ENCODE measurements at places on chromosomes 16 and 17.

- DNase-seq: no peak
These were observed 55.2 kb upstream of the ERN1 start for GRCh38 chr17:64185101-64185500.

DNA sequence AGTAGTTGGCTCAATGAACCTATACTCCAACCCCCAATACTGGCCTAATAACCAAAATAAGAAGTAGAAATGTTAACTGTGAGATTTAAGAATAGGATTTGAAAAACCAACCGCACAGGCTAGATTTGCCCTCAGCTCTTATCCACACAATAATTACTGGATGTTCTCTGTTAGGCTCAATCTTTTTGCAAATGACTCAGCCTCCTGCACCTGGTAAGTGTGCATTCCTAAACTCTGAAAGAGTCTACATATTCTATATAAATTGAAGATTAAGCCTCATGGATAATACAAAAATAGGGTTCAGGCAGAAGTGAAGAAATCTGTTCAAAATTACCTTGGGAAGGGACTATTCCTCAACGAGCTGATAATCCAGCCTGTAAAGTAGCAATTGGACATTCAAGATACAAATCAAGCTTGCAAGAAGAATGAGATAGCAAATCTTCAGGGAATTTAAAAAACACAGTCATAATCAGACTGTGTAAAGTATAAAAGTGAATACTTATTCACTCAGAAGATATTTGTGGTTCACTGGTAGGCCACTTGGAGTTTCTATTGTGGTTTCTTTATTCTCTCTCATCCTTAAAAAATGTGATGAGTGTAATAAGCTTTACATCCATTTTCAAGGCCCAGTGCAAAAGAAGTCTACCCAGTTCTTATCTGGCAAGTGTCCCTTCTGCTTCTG lies 931.9 kb upstream of the SOX9 start:
- DNase-seq: no peak

GRCh38 chr17:48760411-48760810 lies 31.9 kb upstream of the HOXB13 start:
- no peak for DNase-seq

DNA sequence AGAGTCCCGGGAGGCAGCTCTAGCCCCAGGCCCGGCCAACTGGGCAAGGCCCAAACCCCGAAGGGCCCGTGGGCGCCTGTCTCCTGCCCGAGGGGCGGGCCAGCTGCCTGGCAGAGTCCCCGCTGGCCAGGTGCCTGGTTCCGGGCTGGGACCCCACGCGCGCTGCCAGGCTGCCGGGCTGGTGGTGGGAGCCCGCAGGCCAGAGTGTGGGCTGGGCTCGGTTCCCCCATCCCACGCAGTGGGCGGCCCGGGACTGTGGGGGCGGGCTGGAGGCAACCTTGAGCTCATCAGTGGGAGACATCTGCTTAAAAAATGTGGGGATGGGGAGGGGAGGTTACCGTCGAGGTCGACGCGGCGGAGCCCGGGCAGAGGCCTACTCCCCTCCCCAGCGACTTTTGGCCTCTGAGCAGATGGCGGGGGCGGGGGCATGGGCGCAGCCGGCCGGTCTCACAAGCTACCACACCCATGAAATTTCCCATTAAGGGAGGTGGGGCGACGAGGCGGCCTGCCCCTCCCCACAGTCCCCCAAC lies 176.4 kb upstream of the GSE1 start:
- no peak for DNase-seq

DNA sequence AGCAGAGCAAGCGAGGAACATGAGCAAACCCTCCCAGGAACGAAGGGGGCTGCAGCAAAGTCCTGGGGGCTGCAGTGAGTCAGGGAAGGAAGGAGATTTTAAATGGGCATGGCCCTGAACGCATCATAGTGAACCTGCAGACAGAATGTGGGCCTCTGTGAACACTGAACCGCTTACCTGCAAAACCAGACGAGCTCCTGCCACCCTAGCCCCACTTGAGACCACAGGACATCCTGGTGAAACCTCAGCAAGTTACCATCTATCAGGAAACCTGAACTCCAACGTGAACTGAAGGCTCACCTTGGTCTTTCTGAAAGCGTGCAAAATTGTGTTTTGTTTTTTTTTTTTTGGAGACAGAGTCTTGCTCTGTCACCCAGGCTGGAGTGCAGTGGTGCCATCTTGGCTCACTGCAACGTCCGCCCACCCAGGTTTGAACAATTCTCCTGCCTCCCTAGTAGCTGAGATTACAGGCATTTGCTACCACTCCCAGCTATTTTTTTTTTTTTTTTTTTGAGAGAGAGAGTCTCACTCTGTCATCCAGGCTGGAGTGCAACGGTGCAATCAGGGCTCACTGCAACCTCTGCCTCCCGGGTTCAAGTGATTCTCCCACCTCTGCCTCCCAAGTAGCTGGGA lies 30.8 kb downstream of the FANCA start:
- peak; percentile 63 for DNase-seq

DNA sequence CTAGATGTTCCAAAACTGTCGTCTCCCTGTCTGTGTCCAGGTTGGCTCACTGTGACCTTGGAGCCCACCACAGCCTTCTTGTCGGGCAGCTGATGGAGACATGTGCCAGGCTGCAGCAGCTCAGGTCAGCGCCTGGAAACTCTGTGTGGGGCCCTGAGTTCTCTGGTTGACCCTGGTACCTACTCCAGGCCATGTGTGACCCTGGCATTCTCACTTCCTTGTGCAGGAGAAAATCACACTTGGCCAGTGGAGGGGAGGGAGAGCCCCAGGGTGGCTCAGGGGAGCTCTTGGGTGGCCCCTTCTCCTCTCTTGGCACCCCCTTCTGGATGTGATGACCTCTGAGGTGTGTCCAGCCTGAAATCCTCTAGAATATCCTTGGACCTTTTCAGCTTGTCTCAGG lies 25.0 kb upstream of the CPNE2 start:
- DNase-seq: no peak

DNA sequence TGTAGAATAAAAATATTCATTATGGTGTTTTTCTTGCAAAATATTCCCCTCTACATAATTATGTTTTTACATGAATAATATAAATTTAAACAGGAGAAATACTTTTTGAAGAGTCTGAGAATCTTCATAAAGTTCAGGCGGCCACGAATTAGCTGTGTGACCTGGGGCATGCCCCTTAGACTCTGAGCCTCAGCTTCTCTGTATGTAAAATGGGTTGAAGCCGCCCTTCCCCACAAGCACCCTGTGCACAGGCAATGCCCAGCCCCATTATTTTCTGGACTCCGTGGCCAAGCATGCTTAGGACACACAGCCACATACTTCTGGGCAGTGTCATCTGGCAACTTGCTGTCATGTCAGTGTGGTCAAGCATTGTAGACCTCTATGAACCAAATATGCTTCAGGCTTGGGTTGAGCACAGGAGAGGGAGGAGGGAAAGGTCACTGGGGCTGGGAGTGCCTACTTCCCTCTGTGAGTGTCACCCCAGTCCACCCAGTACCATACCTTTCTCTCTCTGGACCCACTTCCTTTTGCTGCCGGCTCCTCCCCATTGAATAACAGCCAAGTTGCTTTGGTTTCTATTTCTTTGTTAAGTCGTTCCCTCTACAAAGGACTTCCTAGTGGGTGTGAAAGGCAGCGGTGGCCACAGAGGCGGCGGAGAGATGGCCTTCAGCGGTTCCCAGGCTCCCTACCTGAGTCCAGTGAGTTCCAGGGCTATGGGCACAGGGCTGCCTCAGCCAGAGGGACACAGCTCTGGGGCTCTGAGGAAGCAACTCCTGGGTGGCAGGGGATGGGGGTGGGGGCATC lies at the start of gene LGALS9:
Gene LGALS9 (plus strand): TSS at position 582 of the 804 bp plus-strand sequence. CDS start 78 bp downstream, at position 660.
- peak; percentile 53 for DNase-seq

- no peak for DNase-seq
These were observed 13.8 kb upstream of the KCNJ18 start for GRCh38 chr17:21678393-21679081.

DNA sequence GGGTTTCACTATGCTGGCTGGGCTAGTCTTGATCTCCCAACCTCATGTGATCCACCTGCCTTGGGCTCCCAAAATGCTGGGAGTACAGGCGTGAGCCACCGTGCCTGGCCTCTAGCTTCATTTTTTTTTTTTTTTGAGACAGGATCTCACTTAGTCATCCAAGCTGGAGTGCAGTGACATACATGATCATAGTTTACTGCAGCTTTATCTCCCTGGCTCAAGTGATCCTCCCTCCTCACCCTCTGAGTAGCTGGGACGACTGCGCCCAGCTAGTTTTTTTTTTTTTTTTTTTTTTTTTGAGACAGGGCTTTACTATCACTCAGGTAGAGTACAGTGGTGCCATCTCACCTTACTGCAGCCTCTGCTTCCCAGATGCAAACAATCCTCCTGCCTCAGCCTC lies 9.7 kb downstream of the RPA1 start:
- DNase-seq: no peak

DNA sequence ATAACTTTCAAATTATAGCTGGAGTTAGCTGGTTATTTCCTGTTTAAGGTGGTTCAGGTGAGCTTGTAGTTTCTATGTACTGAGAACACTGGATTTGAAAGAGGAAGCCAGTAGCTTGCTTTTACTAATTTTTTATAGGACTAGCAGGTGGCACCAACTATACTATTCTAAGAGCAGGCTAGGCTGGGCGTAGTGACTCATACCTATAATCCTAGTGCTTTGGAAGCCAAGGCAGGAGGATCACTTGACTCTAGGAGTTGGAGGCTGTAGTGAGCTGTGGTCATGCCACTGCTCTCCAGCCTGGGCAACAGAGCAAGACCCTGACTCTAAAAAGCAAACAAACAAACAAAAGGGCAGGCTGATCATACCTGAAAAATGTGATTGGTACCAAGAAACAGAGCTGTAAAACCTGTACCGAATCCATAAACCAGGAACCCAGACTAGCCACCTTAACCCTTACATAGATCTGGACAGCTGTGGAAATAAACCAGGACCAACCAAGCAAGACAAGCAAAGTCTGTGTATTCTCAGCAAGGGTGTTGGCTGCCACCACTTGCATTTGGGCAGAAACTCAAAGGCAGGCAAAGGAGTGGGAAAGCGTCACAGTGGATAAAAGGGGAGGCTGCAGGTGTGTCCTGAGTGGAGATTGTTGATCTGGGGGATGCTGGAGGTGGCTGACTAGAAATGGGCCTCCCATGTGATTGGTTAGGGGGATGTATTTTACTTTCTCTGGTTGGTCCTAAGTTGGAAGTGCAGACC lies 36.3 kb downstream of the SLC47A1 start:
- no peak for DNase-seq

- no peak for DNase-seq
These were observed 282.0 kb downstream of the MAP2K4 start for GRCh38 chr17:12302711-12303110.

DNA sequence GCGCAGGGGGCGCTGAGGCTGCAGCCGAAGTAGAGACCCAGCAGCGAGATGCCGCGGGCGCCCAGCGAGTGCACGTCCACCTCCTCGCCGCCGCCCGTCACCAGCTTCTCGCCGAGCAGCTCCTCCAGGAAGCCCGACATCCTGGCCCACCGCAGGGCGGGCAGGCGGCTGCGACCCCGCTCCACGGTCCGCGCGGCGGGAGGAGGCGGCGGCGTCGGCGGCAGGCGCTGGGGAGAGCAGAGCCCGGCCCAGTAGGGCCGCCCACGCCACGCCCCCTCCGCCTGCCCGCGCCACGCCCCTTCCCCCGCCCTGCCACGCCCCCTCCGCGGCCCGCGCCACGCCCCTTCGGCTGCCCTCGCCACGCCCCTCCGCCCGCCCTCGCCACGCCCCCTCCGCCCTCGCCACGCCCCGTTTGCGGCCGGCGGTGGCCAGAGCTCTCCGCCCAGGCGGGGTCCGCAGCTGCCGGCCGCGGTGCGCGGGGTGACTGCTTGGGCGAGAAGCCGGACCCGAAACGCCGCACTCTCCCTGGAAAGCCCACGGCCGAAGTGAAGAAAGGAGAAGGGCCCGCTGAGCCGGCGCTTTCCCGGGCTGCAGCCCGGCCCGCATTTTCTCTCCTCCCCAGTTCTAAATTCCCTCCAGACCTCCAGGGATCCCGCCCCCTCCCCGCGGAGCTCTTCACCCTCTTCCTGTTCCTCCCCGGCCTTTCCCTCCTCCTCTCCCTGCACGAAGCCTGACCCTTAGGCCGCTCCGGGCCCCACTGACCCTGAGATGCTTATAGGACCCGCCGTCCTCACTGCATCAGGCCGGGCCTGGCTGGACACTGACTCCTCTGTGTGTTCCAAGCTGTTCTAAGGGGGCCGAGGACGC lies at the start of gene NXN:
Gene NXN (minus strand): TSS at position 238 of the 867 bp plus-strand sequence.
- DNase-seq: peak; percentile 81

DNA sequence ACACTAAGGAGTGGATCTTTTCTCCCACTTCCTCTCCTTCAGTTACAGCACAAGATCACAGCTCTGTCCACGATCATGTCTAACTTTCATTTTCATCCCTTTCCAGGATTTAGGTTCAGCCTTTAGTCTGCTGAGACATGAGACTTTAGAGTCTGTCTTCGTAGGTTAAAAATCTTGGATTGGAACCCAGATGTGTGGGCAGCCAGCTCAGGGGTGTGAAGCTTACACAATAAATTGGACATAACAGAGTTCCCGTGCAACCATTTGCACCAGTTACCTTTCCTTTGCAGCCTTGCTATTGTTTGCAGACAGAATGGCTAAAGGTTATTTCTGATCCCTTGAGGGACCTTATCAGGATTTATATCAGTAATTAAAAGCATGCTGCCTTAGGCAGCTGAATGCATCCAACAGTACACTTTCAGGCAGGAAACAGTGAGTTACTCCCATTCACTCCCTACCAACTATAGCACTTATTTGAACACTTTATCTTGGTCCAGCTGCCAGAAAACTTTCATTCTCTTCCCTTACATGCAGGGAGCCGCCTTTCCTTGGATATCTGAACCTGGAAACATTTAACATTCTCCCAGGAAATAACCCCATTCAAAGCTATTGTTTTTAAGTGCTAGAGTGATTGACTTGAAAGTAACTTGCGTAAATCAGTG lies 87.3 kb downstream of the TMEM100 start:
- DNase-seq: no peak

DNA sequence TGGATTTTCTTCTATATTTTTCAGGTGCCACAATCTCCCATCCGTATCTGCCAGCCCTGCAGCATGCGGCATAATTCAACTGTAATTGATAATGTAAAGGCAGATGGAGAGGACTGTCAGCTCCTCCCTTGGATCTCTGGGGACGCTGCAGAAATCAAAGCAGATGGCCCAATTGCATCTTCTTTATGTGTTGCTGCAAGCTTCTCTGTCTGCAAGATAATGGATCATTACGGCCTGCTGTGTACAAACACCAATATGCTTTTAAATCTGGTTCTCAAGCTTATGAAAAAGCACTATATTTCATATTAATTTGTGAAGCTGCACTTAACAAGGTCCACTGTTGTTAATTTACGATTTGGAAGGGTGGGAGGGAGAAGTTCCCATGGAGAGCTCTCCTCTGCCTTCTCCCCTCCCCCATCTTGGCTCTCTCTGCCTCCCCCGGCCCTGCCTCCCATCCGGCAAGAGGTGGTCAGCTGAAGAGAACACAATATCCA lies 607.5 kb downstream of the TOX3 start:
- DNase-seq: no peak

DNA sequence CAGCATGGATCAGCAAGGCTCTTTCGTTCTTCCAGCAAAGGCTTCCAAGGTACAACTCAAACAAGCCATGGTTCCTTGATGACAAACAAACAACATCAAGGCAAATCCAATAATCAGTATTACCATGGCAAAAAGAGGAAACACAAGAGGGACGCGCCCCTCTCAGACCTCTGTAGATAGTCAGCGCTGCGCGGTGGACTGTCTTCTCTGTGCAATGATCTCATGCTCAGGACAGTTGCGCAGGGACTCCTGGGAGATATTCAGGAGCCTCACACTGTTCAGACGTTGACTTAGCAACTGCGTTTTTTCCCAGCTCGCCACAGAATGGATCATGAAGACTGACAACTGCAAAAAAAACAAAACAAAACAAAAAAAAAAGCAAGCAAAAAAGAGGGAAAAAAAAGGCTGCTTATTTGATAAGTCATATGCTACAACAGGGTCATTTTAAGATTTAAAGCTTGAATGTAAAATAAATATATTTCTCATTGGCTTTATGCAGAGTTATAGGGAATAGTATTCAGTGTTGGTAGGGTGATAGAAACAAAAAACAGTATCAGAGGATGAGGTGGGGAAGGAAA lies 37.1 kb upstream of the ADCY7 start:
- DNase-seq: no peak

Data from CD4-positive, alpha-beta T cell treated with Interleukin-2 at 100 ng/mL for 4 hours (primary cell).